ENCODE measurements at places on chromosomes 12 and 14.

- no peak for DNase-seq
Measured at GRCh38 chr14:71070169-71070568, 162.9 kb downstream of the PCNX1 start.

DNA sequence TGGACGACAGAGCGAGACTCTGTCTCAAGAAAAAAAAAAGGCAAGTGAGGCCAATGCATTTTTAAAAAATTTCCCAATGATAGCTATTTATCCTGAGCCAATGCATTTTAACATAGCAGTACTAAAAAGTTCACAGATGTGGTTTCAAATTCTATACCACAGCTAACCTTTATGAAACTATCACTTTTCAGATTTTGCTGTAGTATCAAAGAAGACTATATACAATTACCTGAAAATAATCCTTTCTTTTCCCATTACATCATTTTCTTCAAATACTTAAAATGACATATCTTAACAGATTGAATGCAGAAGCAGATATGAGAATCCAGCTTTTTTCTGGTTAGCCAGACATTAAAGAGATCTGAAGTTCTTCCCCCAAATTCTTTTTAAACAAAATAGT lies 13.2 kb downstream of the ATF7 start:
- DNase-seq: no peak

DNA sequence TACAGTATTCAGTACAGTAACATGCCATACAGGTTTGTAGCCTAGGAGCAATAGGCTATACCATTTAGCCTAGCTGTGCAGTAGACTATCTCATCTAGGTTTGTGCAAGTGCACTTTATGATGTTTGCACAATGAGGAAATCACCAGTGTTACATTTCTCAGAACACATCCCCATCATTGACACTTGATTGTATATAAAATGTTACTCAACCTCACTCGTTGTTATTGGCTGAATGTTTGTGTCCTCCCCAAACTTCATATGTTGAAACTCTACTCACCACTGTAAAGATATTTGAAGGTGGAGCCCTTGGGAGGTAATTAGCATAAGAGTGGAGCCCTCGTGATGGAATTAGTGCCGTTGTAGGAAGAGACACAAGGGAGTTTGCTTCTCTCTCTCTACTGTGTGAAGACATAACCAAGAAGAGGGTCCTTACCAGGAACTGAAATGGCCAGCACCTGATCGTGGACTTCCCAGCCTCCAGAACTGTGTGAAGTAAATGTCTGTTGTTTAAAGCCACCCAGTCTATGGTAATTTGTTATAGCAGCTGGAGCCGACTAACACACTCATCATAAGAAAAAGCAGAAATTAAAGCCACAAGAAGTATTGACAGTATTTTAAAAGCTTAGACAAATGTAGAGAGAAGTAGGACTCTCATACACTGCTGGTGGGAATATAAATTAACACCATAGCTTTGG lies 3.2 kb upstream of the MED13L start:
- DNase-seq: no peak

DNA sequence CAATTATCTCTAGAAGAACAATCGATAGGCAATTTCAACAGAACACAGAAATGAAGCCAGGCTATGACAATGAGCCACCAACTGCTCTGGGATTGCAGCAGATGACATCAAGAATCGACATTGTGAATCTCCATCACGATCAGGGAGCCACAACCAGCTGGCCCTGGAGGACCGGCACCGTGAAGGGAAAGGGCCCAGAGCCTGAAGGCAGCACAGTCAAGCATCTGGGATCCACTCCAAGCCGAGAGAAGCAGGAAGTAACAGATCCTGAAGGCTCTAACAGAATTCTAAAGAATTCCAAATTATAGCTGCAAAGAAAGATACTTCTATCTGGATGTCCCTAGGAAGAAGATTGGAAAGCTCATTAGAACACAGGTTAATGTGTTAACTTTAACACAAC lies 61.0 kb downstream of the LRRC74A start:
- DNase-seq: no peak

DNA sequence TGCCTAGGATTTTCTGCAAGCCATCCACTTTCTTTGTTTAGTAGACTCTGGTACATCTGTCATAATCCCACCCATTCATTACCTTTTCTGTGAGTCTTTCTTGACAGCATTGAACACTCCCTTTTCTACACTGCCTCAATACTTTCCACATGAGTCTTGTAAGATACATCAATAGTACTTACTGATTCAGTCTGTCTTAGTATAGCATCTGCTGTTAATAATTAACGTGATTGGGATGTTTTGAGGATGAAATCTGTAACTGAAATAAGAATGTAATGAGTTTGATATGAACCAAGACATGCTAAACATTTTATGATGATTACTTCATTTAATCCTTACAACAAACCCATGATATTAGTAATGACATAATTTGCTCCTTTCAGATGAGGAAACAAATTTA lies 196.2 kb upstream of the FOXG1 start:
- DNase-seq: no peak

GRCh38 chr12:69927164-69927563 lies 102.1 kb downstream of the MYRFL start:
- no peak for DNase-seq

- DNase-seq: no peak
Measured at GRCh38 chr12:119634743-119635142, 33.2 kb upstream of the PRKAB1 start.

- no peak for DNase-seq
Measured at GRCh38 chr12:69471076-69471430, 865 bp downstream of the FRS2 start.

DNA sequence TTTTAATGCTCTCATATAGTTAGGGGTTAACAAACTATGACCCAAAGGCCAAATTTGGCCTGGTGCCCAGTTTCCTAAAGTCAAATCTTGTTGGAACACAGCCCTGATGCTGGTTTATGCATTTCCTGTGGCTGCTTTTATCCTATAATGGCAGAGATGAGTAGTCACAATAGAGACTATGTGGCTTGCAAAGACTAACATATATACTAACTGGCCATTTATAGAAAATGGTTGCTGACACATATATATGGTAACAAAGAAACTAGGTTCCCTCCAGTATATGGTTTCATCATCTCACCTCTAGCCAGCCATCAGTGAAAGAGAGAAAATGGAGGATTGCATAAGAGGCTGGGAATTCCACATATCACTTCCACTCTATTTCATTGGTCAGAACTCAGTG lies 10.8 kb downstream of the NAV3 start:
- no peak for DNase-seq

DNA sequence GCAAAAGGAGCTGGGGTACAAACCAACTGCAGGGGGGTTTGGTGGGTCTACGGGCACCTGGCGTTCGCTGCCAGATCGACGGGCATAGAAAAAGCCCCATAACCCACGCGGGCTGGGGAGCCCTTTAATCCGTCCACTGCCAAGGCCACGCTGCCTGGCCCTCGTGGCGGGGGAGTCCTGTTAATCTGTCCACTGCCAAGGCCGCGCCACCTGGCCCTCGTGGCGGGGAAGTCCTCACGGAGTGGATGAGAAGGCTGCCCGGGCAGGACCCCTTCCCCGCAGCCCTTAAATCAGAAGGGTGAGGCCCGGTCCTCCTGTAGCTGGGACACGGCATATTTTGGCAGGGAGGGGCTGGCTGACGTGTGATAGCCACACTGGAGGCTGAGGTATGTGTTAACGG lies 86.1 kb downstream of the NOC4L start:
- DNase-seq: no peak
